ENCODE measurements at places on chromosomes 2 and 18.

DNA sequence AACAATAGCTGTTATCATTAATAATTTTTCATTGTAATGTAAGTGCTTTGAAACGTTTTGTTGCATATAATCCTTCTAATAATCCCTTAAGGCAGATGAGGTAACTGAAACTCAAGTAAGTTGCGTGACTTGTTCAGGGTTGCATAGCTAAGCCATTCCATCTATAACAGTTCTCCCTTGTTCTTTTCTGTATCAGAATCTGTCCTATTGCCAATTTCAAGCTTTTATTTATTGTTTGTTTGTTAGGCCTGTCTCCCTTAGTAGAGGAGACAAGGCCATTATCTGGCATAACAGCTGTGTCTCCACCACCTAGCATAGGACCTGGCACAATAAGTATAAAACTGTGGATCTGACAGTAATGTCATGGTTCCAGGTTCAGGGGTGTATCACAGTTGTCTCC is 19.4 kb downstream of the BABAM2 start:
- DNase-seq = no peak

- DNase-seq = no peak
These were observed 77.8 kb downstream of the FAM161A start for GRCh38 chr2:61775956-61776570.

- DNase-seq = no peak
These were observed 335.5 kb upstream of the NT5C1B start for GRCh38 chr2:18924886-18925285.

DNA sequence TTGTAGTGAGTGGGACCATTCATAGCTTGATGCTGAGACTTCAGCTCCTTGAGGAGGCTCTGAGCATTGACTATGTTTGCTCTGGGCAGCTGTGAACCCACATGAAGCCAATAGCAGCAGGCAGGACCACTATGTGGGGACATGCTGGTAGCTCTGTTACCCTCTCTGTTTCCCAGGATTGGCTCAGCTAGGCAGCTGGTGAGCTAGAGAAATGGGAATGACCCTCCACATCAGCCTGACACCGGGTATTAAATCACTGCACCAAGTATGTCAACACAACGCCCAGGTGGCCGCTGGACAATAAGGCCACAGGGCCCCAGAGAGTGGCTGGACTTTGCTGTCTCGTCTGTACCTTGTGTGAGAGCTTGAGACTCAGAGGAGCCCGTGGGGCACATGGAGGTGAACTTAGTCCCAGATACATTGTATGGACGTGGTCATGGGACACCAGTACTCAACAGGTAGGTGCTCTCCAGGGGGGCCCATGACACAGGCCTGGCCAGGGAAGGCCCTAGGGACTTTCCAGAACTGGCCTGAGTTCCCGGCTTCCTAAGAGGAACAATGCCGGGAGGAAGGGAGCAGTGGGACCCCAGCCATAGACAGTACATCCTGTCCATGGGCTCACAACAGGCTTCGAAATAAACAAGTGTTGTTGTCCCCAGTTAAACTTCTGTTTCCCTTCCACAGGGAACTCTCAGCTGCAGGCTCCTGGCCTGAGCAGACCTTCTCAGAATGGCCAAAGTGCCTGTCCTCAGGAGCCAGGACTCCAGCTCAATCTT is 35.2 kb downstream of the HS1BP3 start:
- no peak for DNase-seq

DNA sequence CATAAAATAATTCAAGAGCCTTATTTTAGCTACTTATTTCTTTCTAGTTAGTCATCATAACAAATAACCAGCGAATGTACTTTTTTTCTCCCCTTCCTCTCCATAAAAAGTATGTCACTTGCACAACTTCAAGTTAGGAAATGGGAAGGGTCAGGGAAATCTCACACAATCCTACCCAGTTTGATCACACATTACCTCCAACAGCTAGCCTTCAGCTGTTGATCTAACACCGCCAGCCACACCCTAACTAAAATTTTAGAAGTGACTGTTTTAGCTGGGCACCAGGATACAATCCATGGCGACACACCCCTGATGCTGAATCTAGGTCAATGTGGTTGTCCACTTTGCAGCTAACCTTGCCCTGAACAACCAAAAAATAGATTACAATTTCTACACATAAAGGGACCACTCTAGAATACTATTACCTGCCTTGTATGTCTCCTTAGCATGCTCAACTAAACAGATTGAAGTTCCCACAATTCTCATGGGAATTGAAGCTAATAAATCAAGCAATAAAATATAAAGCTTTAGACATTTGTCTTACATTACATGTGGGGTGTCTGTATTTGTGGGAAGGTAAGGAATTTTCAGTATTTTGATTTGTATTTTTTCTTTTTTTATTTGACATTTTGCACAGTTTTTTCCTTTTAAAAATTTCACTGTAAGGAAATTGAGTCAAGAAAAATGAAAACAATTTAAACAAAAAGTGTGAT is 7.3 kb upstream of the COL3A1 start:
- no peak for DNase-seq

All from stimulated activated CD4-positive, alpha-beta T cell treated with anti-CD3 and anti-CD28 coated beads, Interleukin-2, amount 100 ng/mL, for 48 hours (primary cell).